ENCODE measurements at places on chromosomes 6 and 20.

DNA sequence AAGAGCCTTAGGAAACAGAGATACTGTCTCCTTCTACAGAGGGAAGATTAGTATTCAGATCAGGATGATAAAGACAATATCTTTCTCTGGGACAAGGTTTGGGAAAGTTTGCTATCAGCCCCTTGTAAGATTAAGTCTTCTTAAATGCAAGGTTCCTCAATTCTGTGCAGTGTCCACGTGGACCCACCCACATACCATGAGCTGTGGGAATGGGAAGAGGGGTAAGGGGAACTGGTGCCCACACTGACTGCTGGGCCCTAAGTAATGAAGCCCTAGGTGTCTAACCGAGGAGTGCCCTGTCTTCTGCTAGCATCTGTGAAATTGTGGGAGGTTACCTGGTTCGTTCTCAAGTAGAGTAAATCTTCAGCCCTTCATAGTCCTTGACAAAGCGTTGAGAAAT is 5.8 kb upstream of the SSTR4 start:
- DNase-seq: no peak

DNA sequence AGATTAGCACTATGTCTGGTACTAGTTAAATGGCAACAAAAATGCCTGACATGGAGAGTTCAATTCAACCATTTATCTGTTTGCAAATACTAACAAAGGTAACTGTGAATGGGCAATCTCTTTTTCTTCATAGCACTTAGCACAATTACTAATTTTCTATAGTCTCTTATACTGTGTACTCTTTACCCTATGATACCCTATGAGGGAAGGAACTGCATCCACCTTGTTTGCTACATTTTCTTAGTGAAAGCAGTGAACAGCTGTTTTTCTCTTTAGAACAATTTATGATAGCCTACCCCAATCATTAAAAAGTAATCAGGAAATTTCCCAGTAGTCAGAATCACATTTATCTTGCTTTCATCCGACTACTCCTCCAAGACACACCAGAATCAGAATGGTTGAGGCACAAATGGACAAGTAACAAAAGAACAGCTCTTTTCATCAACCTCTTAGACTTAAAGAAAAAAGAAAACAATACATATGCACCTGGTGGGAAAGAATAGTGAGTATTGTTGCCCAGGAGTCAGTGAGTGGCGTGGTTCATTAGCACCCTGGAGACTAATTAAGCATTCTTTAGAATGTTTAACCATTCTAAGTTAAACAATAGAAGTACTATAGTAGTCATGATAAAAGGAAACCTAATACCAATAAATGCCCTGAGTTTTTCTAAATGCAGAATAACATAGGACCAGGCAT is 16.7 kb downstream of the ZNF292 start:
- DNase-seq: no peak

- no peak for DNase-seq
Observed at GRCh38 chr20:16350465-16350864, 222.8 kb downstream of the KIF16B start.

DNA sequence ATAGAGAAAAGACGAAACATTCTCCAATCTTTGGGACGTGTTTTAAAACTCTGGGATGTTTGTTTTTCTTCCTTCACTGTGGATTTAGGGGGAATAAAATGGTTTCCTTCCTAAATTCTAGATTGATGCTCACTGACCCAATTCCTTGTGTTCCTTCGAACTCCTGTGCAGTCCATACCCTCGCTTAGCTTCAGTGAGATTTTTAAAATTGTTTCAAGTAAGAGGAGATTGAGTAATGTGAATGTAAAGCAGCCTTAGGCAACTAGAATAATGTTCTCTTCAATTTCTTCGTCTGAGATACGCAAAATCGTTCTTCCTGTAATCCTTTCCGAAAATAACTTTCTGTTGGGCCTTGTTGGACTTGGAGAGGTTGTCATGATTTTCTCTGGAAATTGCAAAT is 2.6 kb upstream of the VGLL2 start:
- no peak for DNase-seq

- DNase-seq: peak; percentile 36
Observed at GRCh38 chr6:3509336-3509735, 52.5 kb upstream of the SLC22A23 start.

DNA sequence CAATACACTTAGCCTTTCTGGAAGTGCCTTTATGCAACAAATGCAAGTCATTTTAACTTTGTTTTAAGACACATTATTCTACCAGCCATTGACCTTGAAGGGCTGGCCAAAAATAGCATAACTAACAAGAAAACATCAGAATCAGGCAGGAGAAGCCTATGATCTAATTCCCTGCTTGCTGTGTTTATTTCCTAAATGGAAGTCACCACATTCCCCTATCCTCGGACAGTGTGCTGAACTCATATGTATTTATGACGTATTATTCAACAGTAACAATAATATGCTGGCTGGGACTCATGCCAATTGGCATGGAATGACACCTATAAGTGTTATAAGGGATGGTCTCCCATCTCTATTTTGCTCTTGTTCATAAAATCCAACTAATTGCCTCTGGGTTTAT is 140.7 kb downstream of the MAP3K7 start:
- peak; percentile 24 for DNase-seq

DNA sequence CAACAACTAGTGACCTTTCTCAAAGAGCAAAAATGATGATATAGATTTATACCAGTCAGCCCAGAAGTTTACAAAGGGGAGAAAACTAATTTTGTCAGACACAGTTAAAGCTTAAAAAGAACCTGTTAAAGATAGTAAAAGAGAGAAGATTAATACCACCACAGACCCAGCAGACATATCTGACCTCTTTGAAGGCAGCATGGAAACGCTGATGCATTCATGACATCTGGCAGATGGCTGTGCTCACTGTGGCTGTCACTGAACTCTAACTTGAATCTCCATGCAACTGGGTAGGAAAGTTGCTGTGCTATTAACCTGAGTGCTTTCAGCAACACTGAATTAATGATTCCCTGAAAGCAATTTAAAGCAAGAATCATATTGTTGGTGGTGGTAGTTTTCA is 159.8 kb upstream of the PRDM1 start:
- no peak for DNase-seq

DNA sequence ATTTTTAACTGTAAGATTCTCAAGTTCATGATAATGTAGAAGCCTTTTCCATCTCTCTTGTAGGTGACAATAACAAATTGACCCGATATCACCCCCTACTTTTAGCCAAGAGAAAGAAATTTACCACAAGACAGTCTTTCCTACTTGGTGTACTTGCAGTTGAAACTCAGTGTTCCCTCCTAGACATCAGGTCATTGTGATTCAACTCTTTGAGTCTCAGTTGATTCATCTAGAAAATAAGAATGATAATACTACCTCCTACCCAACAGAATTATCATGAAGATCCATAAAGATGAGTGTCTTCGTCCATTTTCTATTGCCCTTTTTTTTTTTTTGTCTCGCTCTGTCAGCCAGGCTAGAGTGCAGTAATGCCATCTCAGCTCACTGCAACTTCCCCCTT is 51.3 kb upstream of the TRERF1 start:
- no peak for DNase-seq

DNA sequence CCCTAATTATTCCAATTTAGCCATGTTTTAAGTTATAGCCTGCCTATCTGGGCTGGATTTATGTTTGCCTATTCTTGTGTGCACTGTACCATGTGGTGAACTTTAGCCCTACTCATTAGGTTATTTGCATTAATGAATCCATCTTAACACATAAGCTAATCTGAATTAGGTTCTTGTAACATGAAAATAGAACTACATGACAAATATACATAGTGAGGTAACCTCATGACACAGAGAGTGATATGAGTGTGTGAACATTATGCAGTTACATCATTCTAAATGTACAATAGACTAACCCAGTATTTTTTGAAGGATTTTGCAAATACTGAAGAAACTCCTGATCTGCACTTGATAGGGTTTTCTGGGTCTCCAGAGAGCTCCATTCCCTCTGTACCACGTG is 733.7 kb upstream of the CITED2 start:
- no peak for DNase-seq

DNA sequence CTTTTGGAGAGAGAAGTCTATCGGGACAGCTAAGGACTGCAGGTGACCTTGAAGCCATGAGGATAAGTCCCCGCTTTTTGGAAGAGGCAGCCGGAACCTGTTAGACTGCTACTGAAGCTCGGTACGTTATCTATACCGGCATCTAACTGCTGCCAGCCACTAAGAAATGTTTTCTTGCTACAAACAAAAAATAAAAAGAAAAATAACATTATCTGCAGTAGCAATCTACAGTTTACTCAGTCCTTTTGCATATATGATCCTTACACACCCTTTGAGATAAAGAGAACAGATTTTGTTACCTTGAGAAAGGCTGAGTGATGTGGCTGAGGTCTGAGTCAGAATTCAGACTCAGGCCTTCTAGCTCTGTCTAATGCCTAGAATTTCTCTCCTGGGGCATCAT is 314.6 kb downstream of the CDH26 start:
- no peak for DNase-seq

- DNase-seq: no peak
Observed at GRCh38 chr6:25697537-25698340, 45.7 kb downstream of the SCGN start.

DNA sequence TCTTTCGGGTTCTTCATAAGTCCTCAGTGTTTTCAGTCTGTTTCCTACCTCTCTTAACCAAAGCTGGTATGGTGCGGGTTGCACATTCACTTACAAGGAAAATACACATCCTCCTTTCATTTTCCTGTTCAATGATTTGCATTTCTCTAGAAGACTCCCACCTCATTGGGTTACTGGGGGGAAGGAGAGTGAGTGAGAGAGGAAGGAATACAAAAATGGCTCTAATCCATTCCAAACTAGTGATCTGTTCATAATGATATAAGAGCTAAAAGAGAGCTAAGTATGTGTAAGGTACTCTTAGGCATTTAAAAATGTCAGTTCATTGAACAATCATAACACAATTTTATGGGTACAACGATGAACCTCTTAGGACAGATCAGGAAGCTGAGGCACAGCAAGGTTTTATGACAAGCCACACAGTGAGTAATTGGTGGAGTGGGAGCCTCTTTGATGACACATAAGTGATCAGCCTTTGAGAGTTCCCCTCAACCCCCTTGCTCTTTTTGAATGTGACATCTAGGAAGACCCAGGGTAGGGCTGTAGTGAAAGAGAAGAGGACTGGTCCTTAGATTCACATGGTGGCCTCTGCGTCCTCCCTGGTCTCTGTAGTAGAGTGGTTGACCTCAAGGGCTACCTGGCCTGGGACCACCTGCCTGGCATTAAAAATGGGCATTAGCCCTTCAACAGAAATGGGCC is 328.4 kb upstream of the SOX4 start:
- DNase-seq: no peak

- DNase-seq: peak; percentile 71
Observed at GRCh38 chr20:20463933-20464374, 96.0 kb downstream of the INSM1 start.

All from fibroblast of lung (primary cell).